ENCODE measurements at places on chromosomes 11 and 22.

DNA sequence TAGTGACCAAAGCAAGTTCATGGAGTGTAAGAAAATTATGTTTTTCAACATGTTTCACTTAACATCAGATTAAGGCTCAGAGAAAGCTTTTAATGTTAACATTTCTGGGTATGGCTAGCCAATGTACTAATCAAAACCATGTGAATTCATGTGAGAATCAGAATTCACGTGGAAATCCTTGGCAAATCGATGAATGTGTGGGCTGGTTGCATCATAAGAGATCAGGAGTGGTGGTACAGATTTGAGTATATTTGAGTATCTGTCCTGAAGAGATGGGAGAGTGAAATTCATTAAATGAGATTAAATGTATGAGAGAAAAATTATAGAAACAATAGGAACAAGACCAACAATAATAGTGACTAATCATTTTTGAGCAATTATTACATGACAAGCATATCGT is 638.6 kb upstream of the ANO5 start:
- DNase-seq = no peak

DNA sequence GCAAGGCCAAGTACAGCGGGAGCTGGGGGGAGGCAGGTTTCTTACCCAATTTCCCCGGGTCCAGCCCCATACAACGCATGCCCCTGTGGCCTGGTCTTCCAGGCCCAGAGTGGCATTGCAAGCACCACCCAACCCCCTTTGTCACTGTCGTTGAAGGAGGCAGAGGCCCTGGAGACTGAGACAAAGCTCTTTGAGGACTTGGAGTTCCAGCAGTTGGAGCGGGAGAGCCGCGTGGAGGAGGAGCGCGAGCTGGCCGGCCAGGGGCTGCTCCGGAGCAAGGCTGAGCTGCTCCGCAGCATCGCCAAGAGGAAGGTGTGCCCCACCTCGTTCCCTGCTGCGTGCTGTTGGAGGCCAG is 27.8 kb downstream of the PHLDB1 start:
- no peak for DNase-seq

DNA sequence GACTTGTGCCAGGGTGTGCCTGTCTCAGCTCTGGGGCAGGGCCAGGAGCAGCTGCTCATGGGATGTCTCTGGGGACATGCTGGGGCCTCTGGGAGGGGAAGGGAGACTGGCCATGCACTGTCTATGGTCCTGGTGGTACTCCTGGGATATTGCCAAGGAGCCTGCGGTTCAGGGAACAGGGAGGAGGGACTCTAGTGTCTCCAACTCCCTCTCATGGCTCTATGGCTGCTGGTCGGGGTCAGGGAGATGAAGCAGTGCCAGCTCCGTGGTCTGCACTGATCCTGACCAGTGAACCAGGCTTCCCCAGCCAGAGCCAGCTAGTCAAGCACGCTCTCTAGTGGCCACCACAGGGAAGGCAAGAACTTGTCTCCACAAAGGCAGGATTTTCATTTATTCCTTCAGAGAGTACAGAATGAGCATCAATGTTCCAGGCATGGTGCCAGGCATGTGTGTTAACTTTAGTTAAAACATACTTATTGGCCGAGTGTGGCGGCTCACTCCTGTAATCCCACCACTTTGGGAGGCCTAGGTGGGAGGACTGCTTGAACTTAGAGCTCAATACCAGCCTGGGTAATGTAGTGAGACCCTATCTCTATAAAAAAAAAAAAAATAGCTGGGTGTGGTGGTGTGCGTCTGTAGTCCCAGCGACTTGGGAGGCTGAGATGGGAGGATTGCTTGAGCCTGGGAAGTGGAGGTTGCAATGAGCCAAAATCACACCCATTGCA is 2.5 kb upstream of the BEST1 start:
- peak; percentile 65 for DNase-seq

GRCh38 chr11:16454289-16454863 is 98.0 kb upstream of the SOX6 start:
- no peak for DNase-seq

GRCh38 chr22:49349181-49349835 is 478.4 kb downstream of the BRD1 start:
- DNase-seq = no peak

DNA sequence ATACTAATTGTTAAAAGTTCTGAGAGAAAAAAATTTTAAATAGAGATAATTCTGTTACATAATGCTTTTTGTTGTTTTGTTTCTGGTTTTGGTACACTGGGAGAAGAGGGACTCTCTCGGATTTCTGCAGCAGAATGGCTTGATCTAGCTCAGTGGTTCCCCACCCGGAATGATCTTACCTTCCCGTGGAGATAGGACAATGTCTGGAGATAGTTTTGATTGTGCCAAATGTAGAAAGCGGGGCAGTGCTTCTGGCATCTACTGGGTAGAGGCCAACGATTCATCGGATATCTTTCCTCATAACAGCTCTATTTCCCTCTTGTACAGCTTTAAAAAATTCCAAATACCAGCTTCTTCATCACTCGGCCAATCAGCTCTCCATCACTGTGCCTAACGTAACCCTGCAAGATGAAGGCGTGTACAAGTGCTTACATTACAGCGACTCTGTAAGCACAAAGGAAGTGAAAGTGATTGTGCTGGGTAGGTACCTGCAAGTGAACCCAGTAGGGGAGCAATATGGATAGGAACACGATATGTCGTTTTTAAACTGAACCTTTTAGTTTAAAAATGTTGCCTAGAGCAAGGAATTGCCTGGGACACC is 13.2 kb downstream of the CRTAM start:
- peak; percentile 41 for DNase-seq

- no peak for DNase-seq
Measured at GRCh38 chr11:105104292-105104691, 35.3 kb downstream of the CARD18 start.

DNA sequence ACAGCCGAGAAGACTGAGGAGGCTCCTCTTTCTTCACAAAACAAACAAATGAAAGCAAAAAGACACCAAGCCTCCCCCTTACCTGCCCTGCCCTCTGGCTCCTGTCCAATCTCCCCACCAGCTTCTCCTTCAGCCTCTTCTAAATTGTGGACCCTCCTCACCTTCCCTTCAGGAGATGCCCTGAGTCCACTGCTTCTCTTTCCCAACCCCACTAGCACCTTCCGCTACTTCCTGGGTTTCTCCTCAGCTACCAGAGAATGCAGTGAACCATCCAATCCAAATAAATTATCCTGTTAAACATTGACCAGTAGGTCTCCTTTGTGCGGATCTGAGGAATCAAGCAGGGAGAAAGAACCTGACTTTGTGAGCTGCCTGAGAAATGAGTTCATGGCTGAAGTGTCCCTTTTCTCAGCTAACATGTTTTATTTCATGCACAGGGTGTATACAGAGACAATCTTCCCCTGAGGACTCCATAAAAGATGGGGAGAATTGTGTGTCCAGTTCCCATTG is 63.2 kb upstream of the VPREB1 start:
- DNase-seq = no peak

DNA sequence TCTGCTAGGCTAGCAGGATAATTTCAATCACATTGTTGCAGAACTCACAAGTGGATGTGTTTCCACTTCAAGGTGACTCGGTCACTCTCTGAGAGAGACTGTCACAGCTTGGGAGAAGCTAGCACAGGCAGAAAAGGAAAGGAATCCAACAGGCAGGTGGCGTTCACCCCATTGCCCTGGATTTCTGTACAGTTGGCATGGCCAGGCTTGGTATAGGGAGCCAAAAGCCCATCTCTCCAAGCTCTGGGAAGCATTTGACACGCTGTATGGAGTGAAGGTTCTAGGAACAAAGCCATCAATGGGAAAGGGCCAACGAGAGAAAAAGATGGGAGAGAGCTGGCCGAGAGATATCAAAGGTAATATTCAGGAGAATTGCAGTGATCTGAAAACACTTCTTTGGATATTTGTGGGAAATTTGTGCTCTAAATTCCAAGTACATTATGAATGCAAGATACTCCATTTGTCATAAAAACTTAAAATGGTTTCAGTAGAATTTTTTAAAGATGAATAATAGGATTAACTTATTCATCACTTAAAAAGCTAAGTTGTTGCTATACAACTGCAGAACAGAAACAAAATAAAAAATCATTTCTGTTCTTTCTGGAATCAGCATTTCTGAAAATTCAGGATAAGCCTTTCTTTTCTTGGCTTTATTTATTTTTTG is 223.5 kb upstream of the NTM start:
- DNase-seq = no peak

DNA sequence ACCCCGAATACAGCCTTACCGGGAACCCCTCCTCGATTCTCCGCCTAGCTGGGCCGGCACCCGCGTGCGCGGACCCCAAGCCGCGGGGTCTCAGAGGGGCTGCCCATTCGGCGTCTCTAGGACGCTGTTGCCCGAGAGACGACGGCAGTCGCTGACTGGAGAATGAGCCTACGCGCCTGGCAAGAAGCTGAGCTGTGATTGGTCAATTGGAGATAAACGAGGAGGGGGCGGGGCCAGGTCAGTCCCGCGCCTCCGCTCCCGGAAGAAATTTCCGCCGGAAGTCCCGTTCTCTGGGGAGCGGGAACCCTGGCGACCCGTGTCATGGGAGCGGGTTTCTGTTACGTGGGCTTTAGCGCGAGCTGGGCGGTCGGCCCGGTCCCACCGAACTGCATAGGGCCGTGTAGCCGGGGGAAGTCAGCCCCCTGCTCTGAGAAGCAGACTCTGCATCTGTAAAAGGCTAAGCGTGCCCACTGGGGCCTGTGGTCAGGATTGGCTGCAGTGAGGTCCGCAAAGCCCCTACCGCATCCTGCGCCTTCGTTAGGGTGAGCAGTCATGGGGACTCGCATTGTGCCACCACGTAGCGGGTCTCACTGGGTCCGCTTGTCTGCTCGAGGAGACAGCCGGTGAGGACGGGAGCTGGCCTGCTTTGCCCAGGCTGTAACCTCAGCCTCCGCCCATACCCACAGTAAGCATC is at the start of gene EFCAB6:
EFCAB6 (minus strand) TSS at position 157 of the 694 bp plus-strand sequence. CDS start 29,987 bp downstream, outside the sequence.
- peak; percentile 91 for DNase-seq

GRCh38 chr22:49533886-49534285 is 293.8 kb downstream of the BRD1 start:
- DNase-seq = no peak

DNA sequence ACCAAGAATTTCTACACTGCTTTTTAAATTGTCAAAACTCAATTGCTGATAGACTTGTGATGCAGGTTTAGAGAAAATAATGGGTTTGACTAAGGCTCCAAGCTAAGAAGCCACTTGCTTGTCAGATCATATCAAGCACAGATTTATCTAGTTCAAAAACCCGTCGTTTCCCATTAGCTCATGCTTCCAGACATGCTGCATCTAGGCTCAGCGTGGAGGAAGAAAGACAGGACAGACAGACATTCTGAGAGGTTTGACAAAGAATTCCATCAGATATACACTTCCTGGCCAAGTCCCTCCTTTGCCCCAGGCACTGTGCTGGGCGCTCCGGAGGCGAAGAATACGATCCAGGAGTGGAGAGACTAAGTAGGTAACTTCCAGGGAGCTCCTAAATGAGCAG is 76.8 kb downstream of the KCNC1 start:
- DNase-seq = no peak

- no peak for DNase-seq
Measured at GRCh38 chr11:28026634-28027290, 81.2 kb downstream of the KIF18A start.

DNA sequence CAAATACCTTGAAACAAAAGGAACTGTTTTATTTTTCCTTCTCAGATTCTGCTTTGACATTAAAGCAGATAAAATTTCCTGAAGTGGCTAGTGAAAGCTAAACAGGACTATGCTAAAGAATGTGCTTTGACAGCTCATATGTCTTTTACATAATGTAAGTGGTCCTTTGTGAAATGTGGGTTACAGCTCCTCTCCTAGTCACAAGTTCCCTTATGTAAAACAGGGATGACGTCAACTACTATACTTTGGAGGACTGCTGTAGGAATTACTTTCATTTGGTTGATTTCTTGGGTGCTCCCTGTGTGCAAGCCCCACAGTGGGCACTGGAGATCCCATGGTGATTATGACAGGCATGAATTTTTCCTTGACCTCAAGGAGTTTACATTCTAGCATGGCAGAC is 216.6 kb upstream of the NARS2 start:
- no peak for DNase-seq

- no peak for DNase-seq
Measured at GRCh38 chr11:131511794-131512193, 141.4 kb downstream of the NTM start.
